ENCODE measurements at places on chromosomes 1 and 21.

DNA sequence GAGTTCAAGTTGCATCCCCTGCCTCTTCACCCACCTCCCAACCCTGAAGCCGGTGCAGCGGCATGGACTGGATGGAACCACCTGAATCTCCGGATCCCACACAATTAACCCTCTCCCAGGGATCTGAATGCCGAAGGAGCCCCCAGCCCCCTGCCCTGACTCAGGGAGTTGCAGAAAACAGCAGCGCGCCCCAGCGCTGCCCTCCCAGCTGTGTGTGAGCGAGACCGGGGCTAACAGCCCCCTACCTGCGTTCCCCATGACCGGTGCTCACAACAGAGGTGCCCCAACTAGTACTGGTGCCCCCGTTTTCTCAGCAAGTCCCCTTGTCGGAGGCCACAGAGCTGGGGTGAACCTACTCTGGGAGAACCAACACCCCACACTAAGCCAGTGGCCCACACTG, 136.8 kb downstream of the PRDM16 start:
- DNase-seq = no peak

- DNase-seq = no peak
Observed at GRCh38 chr1:115426956-115427355, 88.9 kb upstream of the NGF start.

- no peak for DNase-seq
Observed at GRCh38 chr1:150799089-150799488, 9.0 kb downstream of the CTSK start.

GRCh38 chr1:50978144-50978851, 8.3 kb downstream of the CDKN2C start:
- no peak for DNase-seq

- no peak for DNase-seq
Observed at GRCh38 chr1:153358691-153358975, 979 bp downstream of the S100A9 start.

- DNase-seq = no peak
Observed at GRCh38 chr1:216600730-216601609, 122.3 kb downstream of the ESRRG start.

- peak; percentile 6 for DNase-seq
Observed at GRCh38 chr1:67700692-67701410, 15.8 kb downstream of the GADD45A start.

GRCh38 chr1:10835421-10835820, 39.0 kb upstream of the CASZ1 start:
- DNase-seq = no peak

DNA sequence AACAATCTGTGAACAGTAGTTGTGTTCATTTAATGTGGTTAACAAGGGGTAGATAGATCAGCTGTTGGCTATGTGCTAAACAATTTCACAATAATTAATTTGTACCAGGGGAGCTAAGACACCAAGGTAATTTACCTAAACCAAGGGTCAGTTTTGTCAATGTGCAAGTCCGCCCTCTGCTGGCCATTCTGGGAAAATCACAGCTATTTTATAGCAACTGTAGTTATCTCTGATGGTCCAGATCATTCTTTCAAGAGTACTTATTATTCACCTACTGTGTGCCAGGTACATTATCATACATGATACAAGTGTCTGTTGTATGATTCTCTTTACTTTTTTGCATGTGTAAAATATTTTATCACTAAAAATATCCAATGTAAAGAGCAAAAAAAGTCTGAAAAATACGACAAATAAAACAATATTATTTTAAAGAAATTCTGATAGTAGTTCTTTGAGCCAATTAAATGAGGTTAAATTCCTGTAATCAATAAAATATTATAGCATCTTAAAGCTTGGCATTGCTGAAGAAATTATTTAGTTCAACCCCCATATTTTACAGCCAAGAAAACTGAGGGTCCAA, 312.3 kb upstream of the FAM78B start:
- peak; percentile 35 for DNase-seq

- no peak for DNase-seq
Observed at GRCh38 chr1:227889863-227890405, 57.8 kb downstream of the WNT9A start.

DNA sequence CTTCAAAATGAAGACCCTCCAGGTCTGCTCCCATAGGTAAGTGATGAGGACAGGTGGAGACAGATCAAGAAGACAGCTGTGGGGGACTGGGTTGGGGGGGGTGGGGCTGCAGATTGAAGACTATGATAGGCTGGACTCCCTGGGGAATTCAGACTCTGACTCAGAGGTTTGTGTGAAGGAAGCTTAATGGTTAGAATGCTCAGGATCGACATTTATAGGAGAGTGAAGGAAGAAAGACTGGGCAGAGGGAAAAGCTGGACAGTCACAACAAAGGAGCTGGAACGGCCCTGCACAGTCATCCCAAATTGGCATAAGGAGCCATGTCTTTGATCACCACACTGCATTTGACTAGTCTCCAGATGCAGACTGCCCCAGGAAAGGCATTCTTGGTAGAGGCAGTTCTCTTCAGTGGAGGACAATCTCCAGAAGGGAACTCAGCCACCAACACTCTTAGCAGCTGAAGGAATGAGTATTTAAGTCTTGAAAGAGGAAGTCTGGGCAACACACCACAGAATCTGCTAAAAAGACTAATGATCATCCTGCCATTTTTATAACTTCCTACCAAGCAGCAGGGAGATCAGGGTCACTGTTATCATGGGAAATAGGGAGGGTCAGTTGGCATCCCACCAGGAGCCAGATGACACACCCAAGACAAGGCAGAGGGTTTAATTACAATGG, 120.0 kb upstream of the ZC3H11B start:
- DNase-seq = no peak

DNA sequence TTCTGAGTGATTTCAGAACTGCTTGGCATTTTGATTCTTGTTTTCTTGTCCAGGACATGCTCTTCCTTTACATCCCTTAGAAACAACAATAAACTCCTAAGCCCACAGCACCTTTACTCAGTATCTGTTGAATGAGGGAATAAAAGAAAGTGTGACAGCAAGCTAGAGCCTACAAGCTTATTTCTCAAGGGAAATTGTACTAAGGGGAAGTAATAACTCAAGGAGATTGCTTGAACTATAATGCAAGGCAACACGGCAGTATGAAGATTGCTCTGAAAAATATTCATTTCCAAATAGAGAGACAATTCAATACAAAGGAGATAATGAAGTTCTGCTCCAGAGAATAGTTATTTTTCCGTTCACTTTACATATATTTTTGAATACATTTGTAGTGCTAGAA, 6.5 kb downstream of the OR6P1 start:
- DNase-seq = no peak

- no peak for DNase-seq
Observed at GRCh38 chr1:210949039-210949438, 184.9 kb downstream of the KCNH1 start.

DNA sequence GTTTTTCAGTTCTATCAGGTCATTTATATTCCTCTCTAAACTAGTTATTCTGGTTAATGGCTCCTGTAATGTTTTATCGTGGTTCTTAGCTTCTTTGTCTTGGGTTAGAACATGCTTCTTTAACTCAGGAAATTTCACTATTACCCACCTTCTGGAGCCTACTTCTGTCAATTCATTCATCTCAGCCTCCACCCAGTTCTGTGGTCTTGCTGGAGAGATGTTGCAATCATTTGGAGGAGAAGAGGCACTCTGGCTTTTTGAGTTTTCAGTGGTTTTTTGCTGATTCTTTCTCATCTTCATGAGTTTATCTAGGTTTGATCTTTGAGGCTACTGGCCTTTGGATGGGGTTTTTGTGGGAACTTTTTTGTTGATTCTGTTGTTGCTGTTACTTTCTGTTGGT, 213.0 kb downstream of the BRINP2 start:
- DNase-seq = no peak

GRCh38 chr21:25927195-25927880, 192.6 kb downstream of the GABPA start:
- no peak for DNase-seq

GRCh38 chr1:230778916-230779590, 31.9 kb downstream of the CAPN9 start:
- no peak for DNase-seq

DNA sequence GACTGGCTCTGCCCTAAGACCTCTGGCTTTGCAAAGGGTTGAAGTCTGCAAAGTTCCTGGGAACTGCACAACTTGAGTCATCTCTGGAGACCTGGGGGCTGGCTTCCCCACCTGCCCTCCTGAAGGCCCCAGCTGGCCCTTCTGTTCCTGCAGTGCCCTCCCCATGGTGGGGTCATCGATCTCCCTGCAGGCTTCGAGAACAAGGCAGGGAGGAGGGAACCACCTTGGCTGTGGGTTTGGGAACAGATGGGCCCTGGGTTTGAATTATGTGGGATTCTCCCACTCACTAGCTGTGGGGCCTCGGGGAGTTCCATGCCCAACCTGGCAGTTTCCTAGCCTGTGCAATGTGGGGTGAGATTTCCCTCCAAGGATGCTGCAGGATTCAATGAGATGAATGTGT, 310.2 kb downstream of the PTPRU start:
- DNase-seq = no peak

- no peak for DNase-seq
Observed at GRCh38 chr1:177833631-177834030, 136.2 kb downstream of the SEC16B start.

GRCh38 chr1:184292101-184292500, 94.7 kb upstream of the C1orf21 start:
- DNase-seq = no peak

DNA sequence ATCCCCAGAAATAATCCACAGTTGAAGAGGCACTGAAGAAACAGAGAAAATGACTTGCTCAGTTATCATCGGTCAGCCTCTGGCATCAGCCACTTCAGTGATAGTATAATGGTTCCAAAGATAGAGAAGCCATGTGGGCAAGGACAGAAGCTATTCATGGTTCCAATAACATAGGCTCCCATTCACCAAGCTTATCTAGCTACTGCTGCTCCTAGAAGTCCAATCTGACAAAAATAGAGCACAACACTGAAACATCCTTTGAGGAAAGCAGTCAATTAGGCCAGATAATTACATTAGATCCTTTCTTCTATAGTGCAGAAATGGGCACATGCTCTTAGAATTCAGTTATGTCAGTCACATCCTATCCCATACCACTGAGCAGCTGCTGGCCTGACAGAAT, 33.5 kb upstream of the CRB1 start:
- DNase-seq = no peak

GRCh38 chr21:29725025-29725736, 214.6 kb downstream of the GRIK1 start:
- no peak for DNase-seq

GRCh38 chr1:220726634-220727033, 21.5 kb upstream of the MTARC2 start:
- DNase-seq = no peak

DNA sequence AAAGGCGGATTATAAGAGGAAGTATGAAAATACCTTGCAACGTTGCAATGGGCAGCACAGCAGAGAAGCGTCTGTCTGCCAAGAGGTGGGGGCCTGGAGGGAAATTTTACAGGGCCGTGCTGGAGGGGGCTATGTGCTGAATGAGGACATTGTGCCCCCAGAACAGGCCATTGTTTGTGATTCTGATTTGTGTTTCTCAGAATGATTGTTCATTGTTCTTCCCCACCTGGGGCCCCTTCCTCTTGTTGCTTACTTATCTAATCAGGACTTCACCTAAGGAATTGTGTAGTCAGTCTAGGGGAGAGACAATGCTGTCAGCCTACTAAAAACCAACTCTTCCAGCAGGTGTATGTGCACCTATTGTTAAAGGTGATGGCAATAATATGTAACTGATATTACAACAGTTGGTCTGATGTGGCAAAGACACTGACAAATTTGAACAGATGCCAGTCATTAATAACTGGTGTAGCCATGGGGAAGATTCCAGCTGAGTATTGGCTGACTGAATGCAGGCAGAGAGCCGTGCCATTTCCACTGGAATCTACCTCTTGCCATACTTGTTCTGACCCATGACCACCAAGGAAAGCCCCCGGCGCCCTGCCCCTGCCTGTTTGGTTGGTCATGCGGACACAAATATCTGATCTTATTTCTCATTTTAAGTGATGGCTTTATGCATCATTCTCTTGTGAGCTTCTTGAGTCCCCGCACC, 45.2 kb upstream of the PSEN2 start:
- no peak for DNase-seq

DNA sequence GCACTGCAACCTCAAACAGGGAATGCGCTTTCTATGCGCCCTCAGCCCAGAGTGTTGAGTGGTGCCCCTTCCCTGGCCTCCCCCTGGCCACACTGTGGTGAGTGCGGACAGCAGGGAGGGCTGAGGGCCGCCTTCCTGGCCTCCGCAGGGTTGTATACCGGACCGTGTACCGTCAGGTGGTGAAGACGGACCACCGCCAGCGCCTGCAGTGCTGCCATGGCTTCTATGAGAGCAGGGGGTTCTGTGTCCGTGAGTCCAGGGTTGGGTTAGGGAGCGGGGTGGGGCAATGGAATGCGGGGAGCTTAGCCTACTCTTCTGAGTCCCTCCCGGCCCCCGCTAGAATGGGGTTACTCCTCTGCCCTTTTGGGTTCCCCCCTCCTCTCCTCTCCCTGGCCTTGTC, 11.7 kb downstream of the PEAR1 start:
- no peak for DNase-seq

DNA sequence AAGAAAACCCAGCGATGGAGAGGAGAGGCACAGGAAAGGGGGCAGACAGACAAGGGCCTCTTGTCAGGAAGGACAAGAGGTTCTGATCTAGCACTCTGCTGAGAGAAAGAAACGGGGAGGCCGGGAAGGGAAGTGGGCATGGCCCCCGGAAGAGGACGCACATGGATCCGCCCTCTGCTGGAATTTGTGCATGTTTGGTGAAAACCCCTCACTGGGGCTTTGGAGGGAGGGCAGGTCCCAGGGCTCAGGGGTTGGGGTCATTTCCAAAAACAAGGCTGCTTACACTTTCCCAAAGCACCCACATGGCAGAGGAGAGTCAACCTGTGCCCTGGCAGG, 32.4 kb upstream of the ECE1 start:
- DNase-seq = no peak

GRCh38 chr21:26169611-26170470, 729 bp downstream of the APP start:
- peak; percentile 40 for DNase-seq

GRCh38 chr1:26459573-26460031, 12.6 kb upstream of the HMGN2 start:
- no peak for DNase-seq

DNA sequence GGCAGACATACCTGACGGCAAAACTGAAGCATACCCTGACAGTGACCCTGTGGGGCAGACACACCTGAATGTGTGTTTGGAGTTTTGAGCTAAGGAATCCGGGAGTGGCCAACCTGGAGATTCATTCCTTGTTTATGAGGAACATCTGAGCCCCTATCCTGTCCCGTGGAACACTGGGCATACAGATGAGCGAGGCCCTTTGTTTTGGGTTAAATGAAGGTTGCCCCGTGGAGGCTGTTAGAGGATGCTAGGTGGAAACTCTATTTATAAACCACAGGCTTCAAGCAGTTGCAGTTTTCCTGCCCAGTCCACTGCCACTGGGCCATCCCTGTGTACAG, 18.1 kb downstream of the GALNT2 start:
- no peak for DNase-seq

- DNase-seq = no peak
Observed at GRCh38 chr1:7956218-7957032, 5.1 kb upstream of the PARK7 start.

GRCh38 chr1:53409233-53409632, 50.0 kb upstream of the DMRTB1 start:
- DNase-seq = no peak

All from stimulated activated CD4-positive, alpha-beta T cell treated with anti-CD3 and anti-CD28 coated beads, Interleukin-4, amount 100 ng/mL, for 48 hours (primary cell).